ENCODE measurements at places on chromosomes 7 and 10.

DNA sequence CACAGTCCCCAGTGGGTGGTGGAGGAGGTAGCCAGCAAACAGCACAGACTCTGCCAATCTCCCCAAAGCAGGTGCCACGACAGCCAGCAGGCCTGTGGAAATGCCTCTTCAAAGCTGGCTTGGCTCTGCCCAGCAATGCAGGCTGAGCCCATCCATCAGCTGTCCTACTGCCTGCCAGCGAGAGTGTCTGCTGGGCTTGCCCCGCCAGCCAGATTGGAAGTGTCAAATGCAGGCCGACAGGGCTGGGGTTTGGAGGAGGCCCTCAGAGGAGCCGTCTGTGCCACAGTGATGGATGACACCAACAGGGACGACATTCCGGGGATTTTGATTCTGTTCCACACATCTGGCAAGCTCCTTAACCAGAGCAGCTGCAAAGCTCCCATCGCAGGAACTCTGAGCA, 16.7 kb downstream of the HABP2 start:
- no peak for DNase-seq

GRCh38 chr10:51405580-51406351, 293.6 kb downstream of the CSTF2T start:
- DNase-seq, result no peak

DNA sequence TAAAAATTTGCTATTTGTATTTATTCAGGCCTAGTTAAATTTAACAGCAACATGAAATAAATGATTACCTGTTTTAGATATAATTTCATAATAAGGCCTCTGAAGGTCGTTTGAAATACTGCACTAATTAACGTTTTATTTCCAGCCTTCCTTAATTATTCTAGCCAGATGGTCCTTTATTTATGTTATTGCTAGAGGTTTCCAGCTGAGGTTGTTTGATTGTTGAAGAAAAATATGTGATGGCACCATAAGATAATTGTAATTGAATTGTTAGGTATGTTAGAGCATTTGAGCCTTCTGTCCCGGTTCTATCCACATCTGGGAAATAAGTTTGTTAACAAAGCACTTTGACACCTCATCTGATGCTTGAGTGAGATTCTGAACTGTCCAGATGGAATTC, 556.1 kb downstream of the ATRNL1 start:
- DNase-seq, result no peak

- DNase-seq, result no peak
Measured at GRCh38 chr7:19109000-19109946, 8.2 kb downstream of the TWIST1 start.

DNA sequence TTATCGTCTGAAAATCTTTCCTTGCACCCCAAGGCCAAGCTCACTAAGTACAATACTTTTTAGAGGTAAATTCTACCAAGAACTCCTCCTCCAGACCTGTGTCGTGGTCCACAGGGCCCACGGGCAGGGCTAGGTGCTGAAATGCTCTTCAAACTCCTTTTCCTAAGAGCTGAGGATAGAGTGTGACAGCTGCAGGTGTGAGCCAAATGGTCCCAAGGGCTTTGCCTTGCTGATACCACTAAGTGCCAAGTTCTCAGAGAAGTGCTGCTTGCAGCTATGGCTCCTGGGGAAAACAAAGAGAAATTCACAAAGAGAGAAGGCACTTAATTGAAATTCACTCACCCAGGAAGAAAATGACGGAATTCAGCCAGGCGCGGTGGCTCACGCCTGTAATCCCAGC, 868.9 kb upstream of the AUTS2 start:
- no peak for DNase-seq

GRCh38 chr10:100879741-100880360, 32.9 kb upstream of the SLF2 start:
- no peak for DNase-seq

DNA sequence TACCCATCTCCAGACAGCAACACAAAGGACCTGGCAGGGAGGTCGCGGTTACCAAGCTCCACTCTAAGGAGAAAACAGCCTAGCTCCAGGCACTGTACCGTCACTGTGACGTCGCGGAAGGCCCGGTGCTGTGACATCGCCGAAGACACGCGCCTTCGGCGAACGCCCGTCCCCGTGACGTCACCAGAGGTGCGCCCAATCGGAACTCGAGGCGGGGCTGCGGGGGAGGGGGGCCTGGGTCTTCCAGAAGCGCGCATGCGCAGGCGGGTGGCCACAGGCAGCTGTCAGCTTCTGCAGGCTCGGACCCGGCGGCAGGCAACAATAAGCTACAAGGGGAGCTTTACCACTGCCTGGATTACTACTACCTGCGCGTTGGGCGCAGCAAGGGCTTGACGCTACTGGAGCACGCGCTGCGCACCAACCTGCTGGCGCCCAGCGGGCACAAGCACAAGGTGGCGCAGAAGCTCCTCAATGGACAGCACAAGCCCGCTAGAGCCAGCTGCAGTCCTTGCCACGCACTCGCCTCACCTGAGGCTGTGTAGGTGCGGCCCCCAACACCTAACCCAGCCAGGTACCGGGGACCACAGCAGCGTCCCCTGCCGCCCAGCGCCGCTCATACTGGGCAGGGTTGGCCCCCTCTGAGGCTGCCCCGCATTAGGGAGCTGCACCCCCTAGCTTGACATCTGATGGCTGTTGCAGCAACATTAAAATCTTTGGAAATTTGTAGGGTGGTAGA, 208.4 kb downstream of the TPST1 start:
- DNase-seq, result peak; percentile 99

DNA sequence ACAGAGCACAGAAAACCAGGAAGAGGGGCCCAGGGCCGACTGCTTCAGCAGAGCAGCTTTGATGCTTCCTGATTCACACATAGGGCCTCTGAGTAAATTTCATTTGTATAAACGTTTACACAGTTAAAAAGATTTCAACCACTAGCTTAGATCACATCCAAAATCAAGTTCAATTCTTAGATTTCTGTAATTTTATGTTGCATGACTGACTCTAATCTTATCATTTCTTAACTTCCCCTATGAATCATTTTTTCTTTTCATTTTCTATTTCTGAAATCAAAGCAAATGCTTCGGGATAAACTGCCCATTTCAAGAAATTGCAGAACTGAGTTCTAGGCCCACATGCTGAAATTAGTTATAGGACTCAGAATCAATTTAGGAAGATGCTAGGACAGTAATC, 224.7 kb downstream of the INHBA start:
- DNase-seq, result no peak

- no peak for DNase-seq
Measured at GRCh38 chr7:121621937-121622336, 225.8 kb upstream of the FAM3C start.

- DNase-seq, result no peak
Measured at GRCh38 chr10:27500886-27501285, 3.2 kb upstream of the RAB18 start.

DNA sequence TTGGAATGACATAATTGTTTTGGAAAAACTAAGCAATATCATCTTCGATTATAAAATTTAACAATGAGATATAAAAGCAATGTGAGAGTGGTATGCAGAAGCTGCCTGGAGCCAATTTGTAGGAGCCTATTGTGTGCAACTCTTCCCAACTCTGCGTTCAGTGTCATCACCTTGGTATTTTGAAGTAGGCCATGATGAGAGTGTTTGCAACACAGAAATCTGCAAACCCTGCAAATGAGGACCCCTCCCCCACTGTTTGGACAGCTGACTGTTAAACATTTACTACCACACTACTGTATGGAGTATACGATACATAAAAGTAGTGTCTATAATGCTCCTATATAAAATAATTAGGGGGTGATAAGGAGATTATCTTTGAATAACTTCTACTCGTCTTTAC, 531.3 kb downstream of the ATRNL1 start:
- DNase-seq, result no peak

DNA sequence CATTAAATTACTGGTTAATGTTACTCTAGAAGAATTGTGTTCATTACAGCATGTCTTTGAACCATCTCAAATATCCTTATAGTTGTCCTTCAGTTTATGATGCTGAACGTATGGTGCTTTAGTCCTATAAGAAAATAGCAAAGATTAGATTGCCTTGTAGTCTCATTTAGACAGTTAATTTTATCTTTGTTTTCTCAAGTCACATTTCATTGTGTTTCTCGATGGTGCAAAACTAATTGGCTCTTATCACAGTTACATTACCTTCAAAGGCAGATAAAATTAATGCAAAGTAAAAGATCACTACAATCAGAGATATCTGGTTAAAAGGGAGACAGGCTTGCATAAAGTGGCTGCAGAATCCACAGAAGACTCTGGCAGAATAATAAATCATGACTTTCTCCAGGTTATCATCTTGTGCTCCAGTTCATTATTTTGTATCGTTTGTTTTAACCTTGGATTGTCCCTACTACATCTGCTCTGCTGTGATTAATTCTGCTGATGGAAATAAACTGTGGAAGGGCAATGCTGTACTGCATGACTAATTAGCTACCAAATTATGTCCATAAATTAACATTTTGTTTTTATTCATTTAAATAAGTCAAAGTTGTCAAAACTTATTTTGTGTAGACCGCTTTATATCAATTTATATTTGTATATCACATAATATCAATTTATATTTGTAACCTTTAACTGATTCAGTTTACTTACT, 24.2 kb downstream of the PRPS1L1 start:
- no peak for DNase-seq

DNA sequence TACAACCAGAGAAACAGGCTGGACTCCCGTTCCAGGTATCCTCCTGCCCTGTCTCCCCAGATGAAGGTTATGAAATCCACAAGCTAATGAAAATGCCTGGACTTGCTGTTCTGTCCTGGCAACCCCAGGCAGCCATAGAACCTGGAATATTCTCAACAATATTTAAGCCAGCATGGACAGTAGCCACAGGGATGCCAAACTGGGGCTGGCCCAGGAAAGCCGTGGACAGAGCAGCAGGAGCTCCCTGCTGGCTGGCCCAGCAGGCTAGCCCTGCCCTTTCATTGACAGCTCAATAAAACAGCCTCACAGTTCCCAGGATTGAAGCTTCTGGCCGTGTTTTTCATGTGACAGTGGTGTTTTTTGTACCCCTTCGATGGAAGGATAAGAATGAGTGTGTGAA, 230.6 kb downstream of the BMPER start:
- no peak for DNase-seq

GRCh38 chr7:29988424-29989256, 961 bp downstream of the SCRN1 start:
- DNase-seq, result peak; percentile 43

- DNase-seq, result no peak
Measured at GRCh38 chr7:11934796-11935195, 102.8 kb upstream of the THSD7A start.

DNA sequence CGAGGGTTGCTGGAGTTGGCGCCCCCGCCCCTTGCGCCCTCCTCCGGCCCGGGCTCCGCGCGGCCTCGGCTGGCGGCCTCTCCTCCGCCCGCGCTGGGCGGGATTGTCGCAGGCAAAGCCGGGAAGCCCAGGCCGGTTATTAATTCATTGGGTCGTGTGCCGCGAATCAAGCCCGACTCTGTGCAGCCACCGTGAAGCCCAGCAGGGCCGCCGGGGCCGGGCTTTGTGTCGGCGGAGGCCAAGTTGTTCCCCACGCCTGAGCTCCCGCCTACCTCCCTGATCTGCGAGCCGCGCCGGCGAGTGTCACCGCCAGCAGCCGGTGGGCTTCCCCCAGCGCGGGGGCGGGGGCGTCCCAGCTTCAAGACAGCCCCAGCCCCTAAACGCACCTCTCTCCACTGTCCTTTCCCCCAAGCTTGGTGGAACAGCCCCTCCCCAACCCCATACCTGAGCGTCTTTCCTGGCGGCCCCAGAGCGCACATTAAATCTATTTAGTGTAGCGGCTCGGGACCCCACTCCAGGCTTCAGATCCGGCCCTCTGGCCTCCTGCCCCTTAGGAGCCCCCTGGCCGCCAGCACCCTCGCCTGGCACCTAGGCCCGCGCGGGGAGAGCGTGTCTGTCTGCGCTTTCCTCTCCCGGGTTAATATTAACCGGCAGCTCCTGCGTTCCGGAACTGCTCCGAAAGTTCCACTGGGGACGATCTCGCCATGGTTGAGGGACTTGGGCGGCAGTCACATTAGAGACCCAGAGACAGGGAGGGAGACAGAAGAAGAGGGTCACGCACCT, 3.5 kb downstream of the SHH start:
- peak; percentile 64 for DNase-seq

- DNase-seq, result no peak
Measured at GRCh38 chr10:5595994-5596471, 70.4 kb downstream of the ASB13 start.
